Stimulated activated CD4-positive, alpha-beta T cell treated with anti-CD3 and anti-CD28 coated beads, TNF-alpha, amount 100 ng/mL, for 24 hours (primary cell): ENCODE measurements at places on chromosomes 4 and X.

- DNase-seq: no peak
Observed at GRCh38 chr4:87911252-87911774, 64.2 kb upstream of the SPP1 start.

- DNase-seq: no peak
Observed at GRCh38 chr4:6222761-6223292, 22.5 kb upstream of the JAKMIP1 start.

DNA sequence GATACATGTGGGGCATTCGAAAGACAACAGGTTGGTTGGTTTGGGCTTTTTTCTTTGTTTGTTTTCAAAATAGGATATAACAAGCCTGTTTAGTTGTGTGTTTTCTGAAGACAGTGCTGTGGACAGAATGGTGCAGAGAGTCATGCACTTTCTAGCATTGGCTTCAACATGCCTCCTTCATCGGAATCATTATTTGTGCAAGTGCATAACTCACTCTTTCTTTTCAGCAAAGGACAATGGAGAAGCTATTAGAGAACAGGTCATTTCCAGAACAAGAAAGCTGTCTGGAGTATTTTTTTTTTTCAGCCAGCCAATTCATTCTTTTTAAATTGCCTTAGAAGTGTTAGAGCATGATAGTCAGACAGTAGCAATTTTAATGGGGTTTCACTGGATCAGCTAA, 225.8 kb downstream of the STK32B start:
- DNase-seq: no peak

GRCh38 chr4:76879731-76880364, 18.1 kb downstream of the SOWAHB start:
- no peak for DNase-seq

- DNase-seq: no peak
Observed at GRCh38 chrX:154696676-154697045, 43.3 kb upstream of the CTAG2 start.

GRCh38 chrX:87391742-87392141, 125.9 kb upstream of the KLHL4 start:
- DNase-seq: no peak

GRCh38 chr4:181982856-181983255, 260.3 kb upstream of the TENM3 start:
- DNase-seq: no peak

GRCh38 chrX:11664211-11665167, 1.2 kb downstream of the ARHGAP6 start:
- DNase-seq: no peak

- no peak for DNase-seq
Observed at GRCh38 chr4:122692641-122693520, 39.6 kb upstream of the BBS12 start.
